ENCODE measurements at places on chromosomes 3 and 15.

DNA sequence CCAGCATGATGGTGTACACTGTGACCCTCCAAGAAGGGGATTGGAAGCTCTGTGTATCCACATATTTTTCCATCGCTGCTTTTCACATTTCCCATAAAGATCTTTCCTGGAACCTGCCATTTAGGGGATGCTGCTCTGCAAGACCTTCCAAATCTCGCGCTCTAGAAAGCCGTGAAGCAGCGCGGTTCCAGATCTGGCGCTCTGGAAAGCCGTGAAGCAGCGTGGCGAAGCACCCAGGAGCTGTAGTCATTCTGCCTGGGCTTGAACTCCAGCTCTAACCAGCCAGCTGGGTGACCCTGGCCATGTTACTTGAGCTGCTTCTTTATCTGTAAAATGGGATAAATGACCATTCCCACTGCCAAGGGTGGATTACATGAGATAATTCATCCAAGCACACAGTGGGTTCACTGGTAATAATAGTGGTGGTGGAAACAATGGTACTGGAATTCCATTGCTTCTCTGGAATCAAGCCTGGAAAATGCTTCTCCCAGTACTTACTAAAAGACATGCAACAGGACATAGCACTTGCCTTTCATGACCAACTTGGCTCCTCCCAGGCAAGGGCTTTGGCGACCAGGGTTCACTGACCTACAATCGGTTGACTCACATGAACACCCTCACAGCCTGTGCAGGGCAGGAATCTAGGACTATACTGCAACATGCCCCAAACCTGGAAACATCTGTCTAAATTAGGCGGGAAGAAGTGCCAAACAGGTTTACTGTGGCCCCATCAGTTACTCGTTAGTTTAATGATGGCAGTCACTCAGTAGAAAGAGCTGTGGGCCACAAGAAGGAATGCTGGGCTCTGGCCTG, 70.7 kb downstream of the XXYLT1 start:
- no peak for DNase-seq

GRCh38 chr3:114128826-114129225, 50.0 kb downstream of the DRD3 start:
- no peak for DNase-seq

DNA sequence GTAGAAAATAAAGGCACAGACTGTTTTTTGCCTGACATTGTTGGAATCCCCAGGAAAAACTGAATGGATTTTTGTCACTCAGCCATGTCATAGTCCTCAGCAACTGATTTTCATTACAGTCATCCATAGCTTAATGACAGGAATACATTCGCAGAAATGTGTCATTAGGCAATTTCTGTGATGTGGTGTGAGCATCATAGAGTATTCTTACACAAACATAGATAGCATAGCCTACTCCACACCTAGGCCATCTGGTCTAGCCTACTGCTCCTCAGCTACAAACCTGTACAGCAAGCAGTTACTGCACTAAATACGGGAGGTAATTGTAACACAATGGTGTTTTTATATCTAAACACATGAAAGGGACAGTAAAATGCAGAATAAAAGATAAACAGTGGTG, 34.4 kb upstream of the FBN1 start:
- DNase-seq, result no peak

DNA sequence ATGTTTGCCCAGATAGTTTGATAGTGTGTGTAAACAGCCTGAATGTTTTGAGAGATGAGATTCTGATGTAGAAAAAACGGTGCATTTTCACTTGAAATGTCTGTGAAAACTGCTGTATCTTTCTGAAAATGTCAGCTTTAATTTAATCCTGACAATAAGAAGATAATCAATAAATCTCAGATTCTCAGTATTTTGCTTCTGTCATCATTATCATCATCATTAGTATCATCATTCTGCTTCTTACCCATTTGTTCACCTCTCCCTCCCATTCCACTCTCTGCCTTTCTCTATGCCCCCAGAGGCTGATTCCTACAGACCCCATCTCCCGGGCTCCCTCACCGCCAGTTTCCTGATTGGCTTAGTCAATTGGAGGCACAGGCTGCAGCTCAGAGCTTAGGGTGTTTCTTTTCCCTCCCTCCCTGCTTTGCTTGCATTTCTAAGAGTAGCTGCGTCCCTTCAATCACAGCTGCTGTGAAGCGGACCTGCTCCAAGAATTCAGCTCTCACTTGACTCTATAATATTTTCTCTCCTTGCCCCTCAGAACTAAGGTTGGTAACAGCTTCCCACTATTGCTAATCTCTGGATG, 8.2 kb upstream of the SNTN start:
- DNase-seq, result no peak

GRCh38 chr3:127820826-127821313, 1.4 kb downstream of the MGLL start:
- no peak for DNase-seq

- no peak for DNase-seq
Measured at GRCh38 chr3:107988460-107989175, 102.2 kb downstream of the CD47 start.

DNA sequence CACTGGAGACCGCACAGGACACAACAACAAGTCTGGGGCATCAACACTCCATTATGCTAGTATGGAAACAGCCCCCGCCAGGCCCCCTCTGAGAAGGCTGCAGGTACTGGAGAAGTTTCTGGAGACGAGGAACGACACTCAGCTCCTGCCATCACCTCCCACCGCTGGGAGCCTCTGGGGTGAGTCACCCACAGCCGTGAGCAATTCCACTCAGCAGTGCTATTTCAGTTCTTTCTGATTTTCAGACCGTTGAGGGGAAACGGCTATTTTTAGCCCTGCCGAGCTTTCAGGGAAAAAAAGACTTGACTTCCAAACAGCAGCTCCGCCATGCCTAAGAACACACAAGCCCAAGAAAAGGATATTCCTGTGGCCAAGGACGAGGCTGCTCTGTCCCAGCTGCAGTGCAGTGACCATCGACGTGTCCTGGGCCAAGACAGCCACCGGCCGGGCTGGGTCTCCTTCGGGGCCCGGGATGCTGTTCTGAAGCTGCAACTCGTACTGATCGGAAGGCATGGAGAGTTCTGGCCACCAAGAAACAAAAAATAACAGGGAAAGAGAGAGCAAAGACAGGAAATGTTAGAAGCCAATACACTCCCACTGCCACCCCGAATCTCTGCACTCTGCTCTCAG, 40.8 kb downstream of the NUP210 start:
- no peak for DNase-seq

DNA sequence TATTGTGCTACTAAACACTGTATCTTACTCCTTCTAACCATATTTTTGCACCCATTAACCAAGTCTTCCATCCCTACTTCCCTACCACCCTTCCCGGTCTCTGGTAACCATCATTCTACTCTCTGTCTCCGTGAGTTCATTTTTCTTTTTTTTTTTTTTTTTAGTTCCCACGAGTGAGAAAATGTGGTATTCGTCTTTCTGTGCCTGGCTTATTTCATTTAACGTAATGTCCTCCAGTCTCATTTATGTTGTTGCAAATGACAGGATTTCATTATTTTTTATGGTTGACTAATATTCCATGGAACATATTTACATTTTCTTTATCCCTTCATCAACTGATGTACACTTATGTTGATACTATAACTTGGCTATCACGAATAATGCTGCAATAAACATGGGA, 31.7 kb downstream of the TJP1 start:
- no peak for DNase-seq

- no peak for DNase-seq
Measured at GRCh38 chr3:22231061-22231460, 480.1 kb upstream of the ZNF385D start.

DNA sequence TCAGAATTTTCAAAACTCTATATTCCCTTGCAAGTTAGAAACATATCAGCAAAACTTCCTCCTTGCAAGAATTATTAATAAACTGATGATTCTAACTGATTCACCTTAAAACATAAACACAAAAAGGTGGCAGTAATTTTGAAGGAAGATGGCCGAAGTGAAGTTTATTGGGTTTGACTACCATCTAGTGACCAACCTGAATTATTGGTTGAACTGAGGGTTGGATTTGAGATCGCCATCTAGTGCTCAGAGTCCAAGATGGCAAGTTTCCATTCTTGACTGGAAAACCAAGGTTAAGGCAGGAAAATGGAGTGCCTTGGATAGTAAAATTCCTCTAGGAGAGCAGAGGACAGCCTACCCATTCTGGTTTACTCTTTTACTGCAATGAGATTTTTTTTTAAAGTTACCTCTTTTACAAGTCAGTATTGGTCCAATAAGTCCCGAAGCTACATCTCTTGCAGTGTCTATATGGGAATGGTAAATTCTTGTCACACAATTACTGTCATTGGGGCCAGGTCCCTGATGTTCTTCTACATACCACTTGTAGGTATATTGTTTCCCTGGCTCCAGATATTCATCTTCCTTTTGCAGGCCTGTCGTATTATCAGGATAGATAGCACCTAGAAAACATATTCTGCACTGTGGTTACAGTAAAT, 51.6 kb upstream of the CP start:
- no peak for DNase-seq

- DNase-seq, result no peak
Measured at GRCh38 chr3:103006526-103007183, 571.8 kb downstream of the ZPLD1 start.

DNA sequence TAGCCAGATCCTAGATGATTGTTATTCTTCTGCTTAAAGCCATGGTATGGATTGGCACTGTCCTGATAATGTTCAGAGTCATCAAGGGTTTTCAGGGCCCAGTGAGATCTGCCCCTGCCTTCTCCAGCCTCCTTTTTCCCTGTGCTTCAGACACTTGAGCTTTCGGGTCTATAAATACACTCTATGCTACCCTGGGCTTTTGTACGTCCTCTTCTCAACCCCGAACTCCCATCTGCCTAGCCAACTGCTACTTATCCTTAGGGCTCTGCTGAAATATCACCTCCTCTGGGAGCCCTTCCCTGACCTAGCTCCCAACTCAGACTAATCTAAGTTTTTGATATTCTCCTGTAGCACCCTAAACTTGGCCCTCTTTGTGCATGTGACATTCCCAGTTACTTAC, 115.3 kb downstream of the OPA1 start:
- no peak for DNase-seq

DNA sequence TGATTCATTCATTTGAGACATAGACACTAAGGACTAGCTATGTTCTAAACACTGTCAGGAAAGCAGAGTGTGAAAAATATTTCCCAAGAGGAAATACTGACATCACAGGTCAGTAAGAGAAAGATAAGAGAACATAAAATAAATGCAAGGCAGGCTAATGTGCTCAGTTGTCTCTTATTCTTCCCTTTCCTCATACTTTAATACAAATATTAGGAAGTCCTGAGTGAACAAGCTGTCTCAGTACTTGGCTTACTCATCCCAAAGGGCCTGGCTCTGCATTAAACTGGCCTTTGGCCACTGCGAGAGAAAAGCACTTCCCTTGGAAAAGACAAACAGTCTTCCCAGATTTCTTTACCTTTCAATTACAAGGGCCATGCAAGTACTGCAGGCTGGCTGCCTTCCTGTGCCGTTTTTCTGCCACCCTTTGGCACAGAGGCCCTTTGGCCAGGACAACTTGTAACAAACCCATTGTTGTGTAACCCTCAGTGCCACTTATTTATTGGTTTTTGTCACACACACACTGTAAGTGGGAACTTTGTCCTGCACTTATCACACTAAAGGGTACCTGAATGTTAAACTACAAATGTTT, 31.7 kb downstream of the EDC3 start:
- no peak for DNase-seq

GRCh38 chr3:84891851-84892250, 66.9 kb upstream of the CADM2 start:
- DNase-seq, result no peak

DNA sequence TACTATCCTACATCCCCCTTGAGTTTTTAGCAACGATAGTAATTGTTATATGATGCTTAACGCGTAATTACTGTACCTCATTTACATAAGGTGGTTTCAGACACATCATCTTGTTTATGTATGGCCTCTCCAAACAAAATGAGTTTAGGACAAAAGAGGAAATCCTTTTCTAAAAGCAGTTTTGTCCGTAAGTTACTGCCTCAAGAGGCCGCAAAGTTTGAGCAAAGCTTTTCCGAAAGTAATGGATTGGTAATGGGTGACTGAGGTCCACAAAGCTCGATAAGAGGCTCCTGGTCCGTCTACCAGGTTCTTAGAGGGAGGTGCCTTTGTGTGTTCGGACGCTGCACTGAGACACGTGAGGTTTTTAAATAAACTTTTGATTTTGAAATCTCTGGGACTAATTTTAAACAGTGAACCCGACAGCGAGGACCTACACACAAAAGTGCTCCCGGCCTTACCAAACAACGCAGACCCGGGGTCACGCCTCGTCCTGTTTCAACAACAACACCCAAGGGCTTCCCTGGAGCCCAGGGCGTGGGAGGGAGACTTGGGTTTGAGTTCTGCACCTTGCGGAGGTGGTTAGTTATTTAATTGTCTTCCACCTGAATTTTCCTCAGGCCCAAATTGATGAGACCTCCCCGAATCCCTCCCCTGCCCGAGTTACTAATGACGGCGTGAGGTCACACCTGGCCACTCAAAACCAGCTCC, 456 bp upstream of the C15orf61 start:
- no peak for DNase-seq

DNA sequence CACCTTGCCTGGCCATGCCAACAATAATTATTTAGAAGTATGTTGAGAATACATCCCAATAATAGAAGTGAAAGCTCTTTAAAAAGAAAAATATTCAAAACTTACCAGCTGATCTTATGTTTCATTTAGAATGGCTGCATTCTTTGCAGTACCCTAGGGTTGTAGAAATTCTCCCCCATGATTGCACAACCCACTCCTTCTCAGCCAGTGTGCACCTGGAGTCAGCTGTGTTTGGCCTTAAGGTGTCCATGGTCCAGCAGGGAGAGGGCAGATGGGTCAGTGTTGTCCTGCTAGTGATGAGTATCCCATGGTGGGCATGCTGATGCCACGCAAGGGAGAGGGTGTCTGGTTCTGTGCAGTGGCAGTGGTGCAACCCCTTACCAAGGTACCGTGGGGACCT, 117.3 kb downstream of the IGF1R start:
- no peak for DNase-seq

- DNase-seq, result no peak
Measured at GRCh38 chr3:45417930-45418847, 29.8 kb downstream of the LARS2 start.

DNA sequence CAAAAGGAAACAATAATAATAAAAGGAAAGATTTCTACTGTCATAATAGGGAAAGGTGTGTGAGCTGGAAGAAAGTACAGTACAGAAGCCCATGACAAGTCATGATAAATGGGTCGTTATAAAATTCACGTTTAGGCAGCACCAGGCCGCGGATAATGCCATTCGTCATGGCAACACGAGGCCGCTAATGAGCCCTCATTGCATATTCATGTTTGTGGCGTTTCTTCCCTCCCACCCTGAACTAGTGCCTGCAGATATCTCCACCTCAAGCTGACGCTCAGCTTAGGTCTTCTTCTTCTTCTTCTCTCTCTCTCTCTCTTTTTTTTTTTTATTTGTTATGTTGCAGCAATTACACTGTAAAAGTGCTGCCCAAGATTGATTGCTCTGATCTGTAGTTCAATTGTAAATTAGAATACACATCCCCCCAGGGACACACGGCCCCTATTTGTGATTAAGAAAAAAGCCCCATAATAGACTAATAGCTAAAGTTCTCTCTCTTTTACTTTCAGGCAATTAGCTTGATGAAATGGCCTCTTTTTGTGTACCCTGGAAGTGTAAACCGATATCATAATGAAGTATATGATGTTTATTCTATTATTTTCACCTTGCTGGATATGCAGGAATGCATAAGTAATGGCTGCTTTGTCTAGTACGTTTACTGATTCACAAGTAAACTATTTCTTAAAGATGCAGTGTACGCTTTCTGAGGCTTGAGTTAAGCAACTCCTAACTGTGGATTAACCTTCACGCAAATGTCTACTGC, 61.9 kb upstream of the NR2F2 start:
- no peak for DNase-seq
